NT2/D1 (cell line): ENCODE measurements at places on chromosomes 16 and 17.

DNA sequence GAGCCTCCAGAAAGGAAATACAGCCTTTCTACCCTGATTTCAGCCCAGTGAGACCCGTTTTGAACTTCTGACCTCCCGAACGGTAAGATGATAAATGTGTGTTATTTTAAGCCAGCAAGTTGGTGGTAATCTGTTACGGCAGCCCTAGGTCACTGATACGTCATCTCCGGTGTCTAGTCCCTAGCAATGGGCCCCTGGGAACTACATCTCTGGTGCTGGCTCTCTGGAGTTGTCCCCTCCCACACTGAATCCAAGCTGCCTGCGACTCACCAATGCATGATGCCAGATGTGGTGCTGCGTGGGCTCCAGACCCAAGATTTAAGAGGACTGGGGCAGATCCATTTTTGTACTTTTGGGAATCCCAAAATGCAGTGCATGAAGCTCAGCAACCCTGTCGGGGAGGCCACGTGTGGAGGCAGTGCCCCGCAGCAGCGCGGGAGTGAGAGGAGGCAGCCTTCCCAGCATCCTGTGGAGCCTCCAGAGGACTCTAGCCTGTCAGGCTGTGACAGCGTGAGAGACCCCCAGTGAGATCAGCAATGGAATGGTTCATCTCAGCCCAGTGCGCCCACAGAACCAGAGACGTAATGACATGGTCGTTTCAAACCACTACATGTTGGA, 43.6 kb upstream of the USP7 start:
- no peak for DNase-seq

- DNase-seq = no peak
Observed at GRCh38 chr17:57530026-57530425, 215.1 kb downstream of the CCDC182 start.

DNA sequence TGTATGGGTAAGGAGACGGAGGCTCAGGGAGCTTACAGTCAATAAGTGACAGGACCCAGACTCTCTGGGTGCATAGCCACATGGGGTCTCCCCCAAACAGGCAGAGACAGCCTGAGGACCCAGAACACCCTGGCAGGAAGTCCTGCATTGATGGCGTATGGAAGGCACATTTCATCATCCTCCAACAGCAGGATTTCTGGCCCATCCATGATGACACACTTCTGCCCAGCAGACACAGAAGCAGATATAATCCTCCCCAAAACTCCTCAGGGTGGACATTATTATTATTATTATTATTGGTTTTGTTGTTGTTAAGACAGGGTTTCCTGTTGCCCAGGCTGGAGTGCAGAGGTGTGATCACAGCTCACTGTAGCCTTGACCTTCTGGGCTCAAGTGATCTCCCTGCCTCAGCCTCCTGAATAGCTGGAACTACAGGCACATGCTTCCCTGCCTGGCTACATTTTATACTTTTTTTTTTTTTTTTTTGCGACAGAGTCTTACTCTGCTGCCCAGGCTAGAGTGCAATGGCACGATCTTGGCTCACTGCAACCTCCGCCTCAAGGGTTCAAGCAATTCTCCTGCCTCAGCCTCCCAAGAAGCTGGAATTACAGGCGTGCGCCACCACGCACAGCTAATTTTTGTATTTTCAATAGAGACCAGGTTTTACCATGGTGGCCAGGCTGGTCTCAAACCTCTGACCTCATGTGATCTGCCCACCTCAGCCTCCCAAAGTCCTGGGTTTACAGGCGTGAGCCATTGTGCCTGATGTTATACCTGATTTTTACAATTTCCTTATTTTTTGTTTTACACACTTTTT, 6.8 kb upstream of the HROB start:
- DNase-seq = no peak

- no peak for DNase-seq
Observed at GRCh38 chr17:9729735-9730420, 61.5 kb downstream of the DHRS7C start.

GRCh38 chr16:28140788-28141618, 70.8 kb downstream of the XPO6 start:
- no peak for DNase-seq

DNA sequence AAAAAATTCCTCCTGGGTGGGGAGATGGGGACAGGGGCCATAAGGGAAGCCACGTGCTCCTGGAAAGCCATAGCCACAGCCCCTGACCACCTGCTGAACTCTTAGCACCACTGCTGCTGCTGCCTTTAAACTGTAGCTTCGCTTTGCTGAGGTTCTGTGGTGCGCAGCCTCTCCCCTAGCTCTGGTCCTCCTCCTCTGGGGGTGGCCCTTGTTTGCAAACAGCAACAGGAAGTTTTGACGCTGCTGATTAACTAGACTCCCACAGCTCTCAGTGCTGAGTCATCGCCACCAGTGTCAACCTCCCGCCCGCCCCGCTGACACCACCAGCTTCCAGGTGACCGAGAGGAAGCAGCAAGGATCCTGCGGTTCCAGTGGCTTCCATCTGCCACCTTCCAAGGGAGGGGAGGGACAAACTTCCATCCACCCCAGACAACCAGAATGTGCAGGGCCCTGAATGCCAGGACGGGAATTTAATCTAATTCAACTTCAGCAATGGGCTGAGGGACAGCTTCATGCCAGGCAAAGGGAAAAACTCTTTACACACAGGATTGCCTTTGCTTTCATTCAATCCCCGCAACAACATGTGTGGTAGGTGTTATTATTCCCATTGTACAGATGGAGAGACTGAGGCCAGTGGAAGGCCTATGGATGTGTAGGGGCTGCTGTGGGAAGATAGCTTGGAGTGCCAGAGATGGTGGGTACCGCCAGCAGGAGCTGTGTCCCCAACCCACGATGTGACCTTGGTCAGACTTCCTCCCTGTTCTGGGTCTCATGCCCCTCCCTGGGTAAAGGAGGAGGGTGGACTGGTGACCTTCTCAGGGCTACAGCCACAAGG, 8.1 kb upstream of the KIFC3 start:
- DNase-seq = peak; percentile 66

- no peak for DNase-seq
Observed at GRCh38 chr17:32772453-32773025, 104.4 kb downstream of the MYO1D start.

GRCh38 chr16:12625716-12626115, 178.0 kb downstream of the CPPED1 start:
- DNase-seq = no peak

DNA sequence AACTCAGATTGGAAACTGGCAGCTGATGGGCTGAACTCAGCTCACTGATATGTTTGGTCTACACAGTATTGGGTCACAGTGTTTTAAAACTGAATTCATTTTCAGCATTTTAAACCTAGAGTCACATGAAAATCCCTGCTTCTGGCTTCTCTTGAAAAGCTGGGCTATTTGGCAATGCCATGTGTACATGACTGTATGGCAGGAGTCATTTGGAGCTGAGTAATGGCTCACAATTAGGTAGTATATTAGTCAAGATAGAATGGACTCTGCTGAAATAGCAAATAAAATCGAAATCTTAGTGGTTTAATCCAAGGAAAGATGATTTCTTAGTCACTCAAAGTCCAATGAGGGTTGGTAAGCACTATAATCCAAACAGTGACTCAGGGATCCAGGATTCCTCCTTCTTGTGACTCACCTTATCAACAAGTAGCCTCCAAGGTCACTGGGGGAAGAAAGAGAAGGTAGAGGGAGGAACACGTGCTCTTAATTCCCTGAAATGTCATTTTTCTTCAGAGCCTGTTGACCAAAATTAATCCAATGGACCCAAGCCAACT, 13.9 kb upstream of the PMP22 start:
- no peak for DNase-seq

- DNase-seq = no peak
Observed at GRCh38 chr17:81667754-81668153, 1.2 kb downstream of the CCDC137 start.
